Fibroblast of skin of abdomen (primary cell): ENCODE measurements at places on chromosomes 5 and 9.
A peak's percentile ranks its signal among the peaks of the same experiment; 100 is the strongest.

DNA sequence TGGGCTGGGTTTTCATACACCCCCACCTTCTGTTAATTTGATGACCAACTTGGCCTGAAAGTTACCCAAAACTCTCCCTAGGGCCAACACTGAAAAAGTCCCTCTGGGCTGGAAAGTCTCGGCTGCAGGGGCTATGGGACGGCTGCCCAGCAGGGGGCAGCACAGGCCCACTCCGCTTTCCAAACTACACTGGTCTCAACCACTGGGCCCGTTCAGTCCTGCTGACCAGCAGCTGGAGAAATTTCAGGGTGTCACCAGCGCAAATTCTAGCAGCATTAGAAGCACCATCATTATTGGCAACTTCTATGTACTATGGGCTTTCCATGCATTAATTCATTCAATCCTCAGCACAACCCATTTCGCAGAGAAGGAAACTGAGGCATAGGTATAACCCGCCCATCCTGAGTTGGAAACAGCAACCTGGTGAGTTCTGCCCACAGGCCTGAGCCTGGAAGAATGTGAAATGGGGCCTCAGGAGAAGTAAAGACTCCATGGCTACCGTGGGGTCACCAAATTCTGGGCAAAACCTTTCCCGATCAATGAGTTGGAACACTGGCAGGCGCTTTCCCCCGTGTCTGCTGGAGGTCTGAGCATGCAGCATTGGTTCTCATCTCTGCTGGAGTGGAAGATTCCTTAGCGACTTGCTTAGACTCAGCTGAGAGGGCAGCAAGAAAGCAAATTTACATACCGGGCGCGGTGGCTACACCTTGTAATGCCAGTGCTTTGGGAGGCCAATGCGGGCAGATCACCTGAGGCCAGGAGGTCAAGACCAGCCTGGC, 9.7 kb downstream of the ORM2 start:
- DNase-seq, result peak; percentile 24

GRCh38 chr5:40937075-40937474, 27.8 kb downstream of the C7 start:
- DNase-seq, result no peak

DNA sequence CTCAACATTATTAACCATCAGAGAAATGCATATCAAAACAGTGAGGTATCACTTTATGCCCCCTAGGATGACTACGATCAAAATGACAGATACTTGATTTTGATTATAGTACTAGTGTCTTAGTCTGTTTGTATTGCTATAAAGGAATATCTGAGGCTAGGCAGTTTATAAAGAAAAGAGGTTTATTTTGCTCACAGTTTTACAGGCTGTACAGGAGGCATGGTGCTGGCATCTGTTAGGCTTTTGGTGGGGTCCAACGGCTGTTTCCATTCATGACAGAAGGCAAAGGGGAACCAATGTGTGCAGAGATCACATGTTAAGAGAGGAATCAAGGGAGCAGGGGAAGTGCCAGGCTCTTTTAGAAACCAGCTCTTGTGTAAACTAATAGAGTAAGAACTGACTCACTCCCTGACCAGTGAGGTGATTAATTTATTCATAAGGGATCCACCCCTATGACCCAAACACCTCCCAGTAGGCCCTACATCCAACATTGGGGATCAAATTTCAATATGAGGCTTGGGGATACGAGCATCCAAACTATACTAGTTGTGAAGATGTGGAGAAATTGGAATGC, 16.0 kb upstream of the AFF4 start:
- no peak for DNase-seq

DNA sequence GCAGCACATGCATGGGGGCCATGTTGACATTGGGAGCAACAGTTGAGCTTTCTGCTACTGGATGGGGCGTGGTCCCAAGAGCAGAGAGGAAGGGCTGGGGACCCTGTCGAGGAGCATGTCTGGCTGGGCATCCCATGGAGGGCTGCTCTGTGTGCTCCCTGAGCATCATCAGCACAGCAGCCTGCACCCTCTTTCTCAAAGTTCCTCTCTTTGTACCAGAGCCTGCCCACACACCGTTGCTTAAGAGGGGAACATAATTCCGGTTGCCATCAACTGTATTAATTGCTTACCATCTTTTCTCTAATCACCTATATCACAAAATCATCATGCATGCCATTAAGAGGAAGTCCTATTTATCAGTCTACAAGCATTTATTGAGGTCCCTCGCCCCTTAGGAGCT, 55.2 kb upstream of the DIRAS2 start:
- DNase-seq, result no peak

DNA sequence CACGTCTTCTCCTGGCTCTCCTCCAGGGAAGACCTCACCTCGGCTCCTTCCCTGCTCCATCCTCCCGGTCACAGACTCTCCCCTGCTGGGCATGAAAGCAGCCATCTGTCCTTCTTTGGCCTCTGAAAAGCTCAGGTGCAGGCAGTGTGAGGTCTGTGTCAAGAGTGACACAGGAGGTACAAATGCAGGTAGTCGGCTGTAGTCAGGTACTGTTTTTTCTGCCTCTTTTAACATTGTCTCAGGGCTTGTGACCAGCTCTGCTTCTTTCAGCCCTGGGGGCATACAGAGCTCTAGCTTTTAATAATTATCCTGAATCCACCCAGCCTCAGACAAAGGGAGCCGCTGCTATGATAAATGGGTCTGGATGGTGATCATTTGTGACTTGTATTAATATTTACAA, 46.4 kb downstream of the C5orf15 start:
- no peak for DNase-seq

DNA sequence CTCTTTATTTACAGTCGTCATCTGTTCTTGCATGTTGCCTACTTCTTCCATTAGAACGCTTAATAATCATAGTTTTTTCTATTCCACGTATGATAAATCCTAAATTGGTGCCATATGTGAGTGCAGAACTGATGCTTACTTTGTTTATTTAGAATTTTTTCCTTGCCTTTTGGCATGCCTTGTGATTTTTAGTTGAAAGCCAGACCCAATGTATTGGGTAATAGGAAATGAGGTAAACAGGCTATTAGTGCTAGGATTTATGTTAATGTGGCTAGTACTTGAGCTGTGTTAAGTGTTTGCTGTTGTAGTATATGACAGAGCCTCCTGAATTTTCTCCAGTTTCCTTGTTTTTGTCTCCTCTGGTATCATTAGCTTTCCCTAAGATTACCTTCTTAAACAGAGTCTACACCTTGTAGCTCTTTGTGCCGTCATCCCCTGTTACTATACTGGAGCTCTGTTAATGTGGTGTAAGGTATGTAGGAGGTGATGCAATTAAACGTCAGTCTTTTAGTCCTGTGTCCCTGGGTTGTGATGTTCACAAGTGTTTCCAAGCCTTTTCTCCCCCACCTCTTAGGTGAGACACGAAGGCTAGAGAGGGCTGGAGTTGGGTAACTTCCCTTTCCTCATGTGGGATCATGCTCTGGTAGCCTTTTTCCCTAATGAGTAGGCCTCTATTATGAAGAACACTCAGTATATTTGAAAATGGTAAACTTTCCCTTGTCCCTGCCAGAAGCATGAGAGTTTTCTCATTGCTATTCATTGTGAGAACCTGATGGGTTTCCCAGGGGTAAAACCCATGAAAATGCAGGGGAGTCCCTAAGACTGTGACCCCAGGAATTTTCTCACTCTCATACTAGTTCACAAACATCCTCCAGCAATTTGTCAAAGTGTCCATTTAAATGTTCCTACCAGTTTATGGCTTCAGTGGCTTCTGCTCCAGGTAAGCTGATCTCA, 21.2 kb downstream of the SPATA31D3 start:
- DNase-seq, result peak; percentile 26

DNA sequence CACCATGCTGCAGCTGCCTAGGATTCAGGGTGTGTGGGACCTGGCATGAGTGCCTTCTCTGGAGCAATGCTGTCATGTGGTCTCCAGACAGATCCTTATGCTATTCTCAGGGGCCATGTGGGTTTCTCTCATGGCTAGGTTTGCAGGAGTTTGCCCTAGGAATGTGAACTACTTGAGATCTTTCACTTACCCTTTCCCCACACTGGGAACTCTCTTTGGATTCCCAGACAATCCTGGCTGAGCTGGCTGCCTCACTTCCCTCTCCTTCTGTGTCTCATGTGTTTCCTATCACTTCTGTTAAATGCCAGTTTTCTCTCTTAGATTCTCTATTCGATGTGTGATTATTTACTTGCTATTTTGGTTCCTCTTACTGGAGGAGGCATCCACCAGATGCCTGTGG, 270.2 kb upstream of the RASA1 start:
- peak; percentile 35 for DNase-seq

GRCh38 chr9:121267689-121268597, at the start of gene GSN:
GSN (plus strand) TSS chr9:121268162; CDS start chr9:121301972, 33,810 bp downstream.
- DNase-seq, result peak; percentile 61

GRCh38 chr9:84270847-84271530, 69.6 kb downstream of the SLC28A3 start:
- no peak for DNase-seq

DNA sequence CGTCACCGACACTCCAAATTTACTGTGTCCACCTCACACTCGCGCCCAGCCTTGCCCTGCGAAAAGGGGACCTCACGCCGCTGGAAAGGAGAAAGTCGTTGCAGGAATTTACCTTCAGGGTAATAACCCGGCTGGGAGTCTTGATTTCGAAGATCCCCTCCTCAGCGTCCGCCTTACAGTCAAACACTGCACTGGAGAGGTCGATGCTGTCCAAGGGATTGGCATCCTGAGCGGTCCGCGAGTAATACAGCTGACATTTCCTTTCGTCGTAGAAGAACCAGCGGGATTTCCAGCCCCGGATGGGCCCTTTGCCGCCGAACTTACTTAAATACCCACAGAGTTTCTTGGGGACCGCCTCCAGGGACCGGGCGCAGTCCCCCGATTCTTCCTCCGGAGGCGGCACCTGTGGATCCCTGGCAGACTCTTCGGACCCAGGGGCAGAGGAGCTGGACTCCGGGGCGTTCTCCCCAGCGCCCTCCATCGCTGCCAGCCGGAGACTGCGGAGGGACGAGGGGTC, 330 bp downstream of the TBC1D2 start:
- peak; percentile 44 for DNase-seq

GRCh38 chr9:127204771-127205470, 59.7 kb upstream of the GARNL3 start:
- peak; percentile 44 for DNase-seq

GRCh38 chr9:123926941-123927340, 3.0 kb downstream of the DENND1A start:
- DNase-seq, result no peak

- DNase-seq, result peak; percentile 36
Observed at GRCh38 chr5:135887881-135888614, 7.6 kb downstream of the IL9 start.

DNA sequence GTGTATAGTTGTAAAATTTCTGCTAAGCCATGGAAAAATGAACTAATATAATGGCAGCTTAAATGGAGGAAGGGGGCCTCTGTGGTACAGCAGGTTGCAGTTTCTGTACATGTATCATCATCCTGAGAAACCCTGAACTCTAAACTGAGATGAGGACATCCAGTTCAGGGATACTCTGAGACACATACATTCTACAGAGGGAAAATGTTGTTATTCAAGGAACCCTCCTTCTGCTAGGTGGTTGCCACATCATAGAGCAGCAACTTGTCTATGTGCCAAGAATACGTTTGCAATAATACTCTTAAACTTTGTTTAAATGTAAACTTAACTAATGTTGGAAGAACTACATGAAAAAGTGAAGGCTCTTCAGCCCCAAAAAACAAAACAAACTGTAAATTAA, 1310.8 kb upstream of the WWC1 start:
- no peak for DNase-seq

DNA sequence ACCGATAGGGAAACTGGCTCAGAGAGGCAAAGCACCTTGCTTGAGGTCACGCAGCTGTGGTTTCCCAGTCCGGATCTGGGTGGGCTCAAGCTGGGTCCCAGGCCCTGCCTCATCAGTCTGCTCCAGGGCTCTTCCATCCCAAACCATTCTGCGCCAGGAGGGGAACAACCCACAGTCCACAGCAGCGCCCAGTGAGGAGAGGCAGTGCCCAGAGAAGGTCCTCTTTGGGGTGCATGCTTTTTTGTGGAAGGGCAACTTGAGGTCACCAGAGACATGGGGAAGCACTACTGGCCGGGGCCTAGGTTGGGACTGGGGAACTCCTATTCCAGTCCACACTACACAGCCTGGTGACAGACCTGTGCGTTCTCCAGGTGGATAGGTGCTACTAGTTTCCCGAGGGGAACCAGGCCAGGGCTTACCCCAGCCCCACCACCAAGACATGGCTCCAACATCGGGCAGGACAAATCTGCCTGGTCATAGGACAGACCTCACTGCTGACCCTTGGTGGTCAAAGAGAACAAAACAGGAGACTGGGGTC, 62.5 kb upstream of the RNF130 start:
- DNase-seq, result no peak

DNA sequence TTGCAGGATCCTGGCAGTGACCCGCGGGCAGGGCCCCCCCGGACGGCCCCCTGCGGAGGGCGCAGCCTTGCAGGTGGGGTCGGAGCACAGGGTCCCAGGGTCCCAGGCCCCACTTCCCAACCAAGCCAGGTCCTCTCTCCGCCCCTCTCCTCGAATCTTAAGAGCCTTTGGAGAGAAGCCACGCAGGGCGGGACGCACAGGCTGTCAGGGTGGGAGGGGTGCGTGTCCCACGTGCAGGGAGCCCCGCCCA, 18.4 kb upstream of the EGFL7 start:
- DNase-seq, result peak; percentile 46

GRCh38 chr9:133991964-133992779, at the start of gene VAV2:
VAV2 (minus strand) TSS chr9:133992324; CDS start chr9:133992278, 46 bp downstream.
- DNase-seq, result peak; percentile 67

- DNase-seq, result peak; percentile 46
Observed at GRCh38 chr9:123834889-123835562, 94.9 kb downstream of the DENND1A start.

- no peak for DNase-seq
Observed at GRCh38 chr5:72074251-72074650, 33.0 kb upstream of the MAP1B start.

DNA sequence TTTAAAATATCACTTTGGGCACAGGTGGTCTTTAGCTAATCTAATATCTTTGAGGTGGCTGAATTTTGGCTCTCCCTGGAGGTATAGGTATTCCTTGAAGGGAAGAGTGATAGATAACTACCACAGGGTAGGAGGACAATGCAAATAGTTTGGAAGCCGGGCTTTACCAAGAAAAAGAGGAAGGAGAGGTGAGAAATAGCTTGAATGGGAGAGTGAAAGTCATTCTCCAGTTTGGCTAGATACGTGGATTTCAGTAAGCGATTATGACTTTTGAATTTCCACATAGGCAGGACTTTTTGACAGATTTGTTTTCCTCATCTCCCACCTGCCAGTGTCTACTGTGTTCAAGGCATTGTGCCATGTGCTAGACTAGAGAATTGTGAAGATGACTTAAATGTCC, 45.5 kb downstream of the RASA1 start:
- DNase-seq, result no peak

- peak; percentile 22 for DNase-seq
Observed at GRCh38 chr5:55037046-55037771, 13.2 kb downstream of the GZMK start.

GRCh38 chr5:100852988-100853449, 50.1 kb downstream of the ST8SIA4 start:
- no peak for DNase-seq

DNA sequence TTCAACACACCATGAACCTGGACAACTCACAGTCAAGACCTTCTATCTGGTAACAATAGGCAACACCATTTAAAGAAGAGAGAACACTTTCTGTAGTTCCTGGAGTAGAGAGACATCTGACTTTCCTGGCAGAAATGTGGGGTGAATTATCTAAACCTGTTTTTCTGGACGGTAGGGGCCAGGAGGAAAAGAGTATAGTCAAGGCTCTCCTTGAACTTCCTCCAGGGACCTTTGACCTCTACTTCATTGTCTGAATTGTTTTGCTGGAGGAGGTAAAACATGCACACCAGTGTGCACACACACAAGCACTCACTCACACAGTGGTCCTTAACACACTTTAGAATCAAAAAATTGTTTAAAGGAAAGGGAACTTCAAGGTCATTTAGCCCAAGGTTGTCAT, 13.2 kb downstream of the S100Z start:
- DNase-seq, result no peak
